HS-5 (cell line): ENCODE measurements at places on chromosomes 1 and 21.

DNA sequence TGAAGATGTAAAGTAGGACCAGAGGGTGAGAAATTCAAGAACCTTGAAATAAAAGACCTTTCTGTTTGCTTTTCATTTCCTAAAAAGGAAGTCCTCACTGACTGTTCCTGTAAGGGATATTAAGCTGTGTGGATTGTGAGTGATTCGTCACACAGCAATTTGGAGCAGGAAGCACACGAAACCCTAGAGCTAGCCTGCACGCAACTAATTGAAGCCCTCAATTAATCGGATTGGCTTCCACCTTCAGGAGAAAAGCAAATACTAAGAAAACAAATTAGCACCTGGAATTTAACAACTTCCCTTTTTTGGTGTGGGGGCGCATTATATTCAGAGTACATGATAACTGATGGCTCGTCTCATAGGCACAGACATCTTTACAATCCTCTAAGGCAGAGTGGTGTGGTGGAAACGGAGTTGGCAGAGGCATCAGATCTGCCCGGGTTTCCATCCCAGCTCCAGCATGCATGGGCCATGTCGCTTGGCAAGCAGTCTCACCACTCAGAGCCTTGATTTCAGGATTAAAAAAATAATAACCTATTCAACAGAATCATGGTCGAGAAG, 95.2 kb downstream of the KCNJ15 start:
- DNase-seq, result peak; percentile 61

DNA sequence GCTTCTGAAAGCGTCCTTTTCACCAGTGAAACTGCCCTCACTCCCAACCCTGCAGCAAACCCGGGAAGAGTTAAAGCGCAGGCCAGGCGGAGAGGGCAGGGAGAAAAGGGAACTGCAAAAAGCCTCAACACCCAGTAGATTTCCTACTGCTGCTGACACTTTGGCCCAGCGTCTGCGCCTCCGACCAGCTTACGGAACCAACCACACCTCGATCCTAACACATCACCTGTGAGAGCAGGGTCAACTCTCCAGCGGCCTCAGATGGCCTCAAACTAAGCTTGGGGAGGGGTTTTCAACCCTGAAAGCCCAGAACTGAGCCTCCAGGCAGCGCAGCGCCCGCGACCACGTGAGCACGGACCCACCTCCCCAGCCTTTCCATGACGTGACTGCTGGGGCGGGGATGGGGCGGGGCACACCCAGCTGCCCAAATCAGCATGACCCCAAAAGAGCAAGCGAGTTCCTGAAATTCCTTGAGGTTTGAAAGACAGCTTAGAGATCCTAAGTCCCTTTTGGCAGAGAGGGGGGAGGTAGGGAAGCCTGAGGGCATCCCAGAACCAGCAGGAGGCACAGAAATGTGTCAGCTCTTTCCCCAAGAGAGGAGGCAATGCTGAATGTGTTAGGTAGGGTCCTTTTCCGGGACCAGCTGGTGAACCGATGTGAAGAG, 59.1 kb downstream of the ITPKB start:
- no peak for DNase-seq

GRCh38 chr21:34540206-34540605, 28.2 kb upstream of the KCNE1 start:
- no peak for DNase-seq

GRCh38 chr1:153430561-153430960, 14.2 kb downstream of the S100A7A start:
- no peak for DNase-seq

DNA sequence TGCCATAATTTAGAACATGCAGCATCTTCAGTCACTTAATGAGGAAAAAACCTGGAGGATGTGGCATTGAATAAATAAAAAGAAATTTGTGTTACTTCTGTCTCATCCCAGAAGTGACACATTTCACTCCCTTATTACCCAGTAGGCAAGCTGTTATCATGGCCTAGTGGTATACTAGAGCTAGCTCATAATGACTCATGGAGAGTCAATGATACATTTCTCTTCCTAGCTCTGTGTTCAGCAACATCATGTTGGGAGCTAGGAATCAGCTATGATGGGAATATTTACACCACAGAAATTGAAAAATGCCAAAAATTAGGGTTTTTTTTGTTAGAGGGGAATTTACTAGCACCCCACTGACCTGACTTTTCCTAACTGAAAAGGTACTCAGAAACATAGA, 182.7 kb downstream of the HMCN1 start:
- DNase-seq, result no peak

- no peak for DNase-seq
These were observed 17.9 kb downstream of the SDC3 start for GRCh38 chr1:30890502-30891226.

DNA sequence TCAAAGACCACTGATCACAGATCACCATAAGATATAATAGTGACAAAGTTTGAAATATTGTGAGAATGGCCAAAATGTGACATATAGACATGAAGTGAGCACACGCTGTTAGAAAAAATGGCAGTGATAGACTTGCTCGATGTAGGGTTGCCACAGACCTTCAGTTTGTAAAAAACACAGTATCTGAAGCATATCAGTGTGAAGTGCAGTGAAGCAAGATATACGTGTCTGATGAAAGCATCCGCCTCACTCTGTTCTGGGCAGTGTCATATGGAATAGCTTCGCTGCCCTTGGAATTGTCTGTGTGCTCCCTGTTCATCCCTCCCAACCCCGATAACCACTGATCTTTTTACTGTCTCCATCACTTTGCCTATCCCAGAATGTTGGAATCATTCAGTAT, 50.7 kb downstream of the GALNT2 start:
- no peak for DNase-seq

DNA sequence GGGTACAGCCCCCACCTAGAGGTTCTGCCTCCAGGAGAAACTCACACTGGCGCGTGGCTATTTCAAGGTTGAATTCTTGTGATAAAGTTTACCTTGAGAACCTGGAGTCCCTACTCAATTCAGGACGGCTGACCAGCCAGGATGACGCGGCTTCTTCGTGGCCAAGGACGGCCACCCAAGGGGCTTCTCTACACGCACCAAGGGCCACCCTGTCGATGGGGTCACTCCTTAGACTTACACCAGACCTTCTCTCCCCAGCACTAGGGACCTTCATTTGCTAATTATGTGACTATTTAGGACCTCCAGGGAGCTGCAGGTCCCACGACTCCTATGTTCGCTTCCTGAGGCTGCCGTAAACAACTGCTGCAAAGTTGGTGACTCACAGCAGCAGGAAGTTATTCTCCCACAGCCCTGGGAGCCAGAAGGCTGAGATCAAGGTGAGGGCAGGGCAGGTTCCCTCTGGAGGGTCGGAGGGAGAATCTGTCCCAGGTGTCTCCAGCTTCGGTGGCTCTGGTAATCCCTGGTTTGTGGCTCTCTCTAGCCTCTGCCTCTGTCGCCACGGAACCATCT, 135.9 kb downstream of the NPHP4 start:
- no peak for DNase-seq

- DNase-seq, result no peak
These were observed 58.3 kb downstream of the ASTN1 start for GRCh38 chr1:177106196-177106595.

GRCh38 chr1:246622035-246622652, 55.9 kb downstream of the CNST start:
- DNase-seq, result no peak

- no peak for DNase-seq
These were observed 174.1 kb upstream of the SGIP1 start for GRCh38 chr1:66359815-66360214.

- DNase-seq, result no peak
These were observed 429.8 kb upstream of the C1orf87 start for GRCh38 chr1:60503266-60503925.

GRCh38 chr1:200153277-200154055, 126.0 kb downstream of the NR5A2 start:
- no peak for DNase-seq

- no peak for DNase-seq
These were observed 15.8 kb downstream of the KCNQ4 start for GRCh38 chr1:40799351-40799867.

DNA sequence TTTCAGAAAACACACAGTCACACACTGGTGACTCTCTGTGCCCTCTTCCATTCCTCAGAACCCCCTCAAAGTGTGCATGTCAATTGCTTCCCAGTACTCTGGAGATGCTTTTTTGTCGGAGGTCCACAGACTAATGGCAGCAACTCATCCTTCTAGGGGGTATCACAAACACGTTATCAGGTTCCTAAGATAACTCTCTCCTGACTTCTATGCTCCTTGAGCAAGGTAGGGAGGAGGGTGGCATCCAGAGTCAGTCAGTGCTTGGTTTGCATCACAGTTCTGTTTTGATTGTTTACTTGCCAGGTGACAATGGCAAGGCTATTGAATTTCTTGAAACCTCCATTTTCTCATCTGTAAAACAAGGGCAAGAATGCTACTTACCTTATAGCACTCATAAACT, 39.4 kb upstream of the DYNLT5 start:
- no peak for DNase-seq

DNA sequence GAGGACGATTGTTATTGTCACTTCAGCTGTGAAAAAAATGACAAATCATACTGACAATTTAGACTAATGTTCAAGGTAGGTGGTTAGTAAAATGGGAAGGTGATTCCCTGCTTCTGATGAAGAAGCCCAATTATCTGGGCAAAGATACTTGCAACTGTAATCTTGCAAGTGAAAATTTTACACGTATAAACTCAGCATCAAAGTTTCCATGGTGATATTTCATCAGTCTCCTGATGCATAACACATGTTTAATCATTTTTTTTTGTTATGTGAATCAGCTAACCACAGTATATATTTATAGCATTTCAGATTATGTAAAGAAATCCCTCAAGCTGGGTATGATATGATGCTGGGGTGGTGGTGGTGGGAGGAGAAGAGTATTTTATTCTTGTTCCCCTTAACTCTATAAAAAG, 16.4 kb upstream of the KCNK1 start:
- peak; percentile 32 for DNase-seq

DNA sequence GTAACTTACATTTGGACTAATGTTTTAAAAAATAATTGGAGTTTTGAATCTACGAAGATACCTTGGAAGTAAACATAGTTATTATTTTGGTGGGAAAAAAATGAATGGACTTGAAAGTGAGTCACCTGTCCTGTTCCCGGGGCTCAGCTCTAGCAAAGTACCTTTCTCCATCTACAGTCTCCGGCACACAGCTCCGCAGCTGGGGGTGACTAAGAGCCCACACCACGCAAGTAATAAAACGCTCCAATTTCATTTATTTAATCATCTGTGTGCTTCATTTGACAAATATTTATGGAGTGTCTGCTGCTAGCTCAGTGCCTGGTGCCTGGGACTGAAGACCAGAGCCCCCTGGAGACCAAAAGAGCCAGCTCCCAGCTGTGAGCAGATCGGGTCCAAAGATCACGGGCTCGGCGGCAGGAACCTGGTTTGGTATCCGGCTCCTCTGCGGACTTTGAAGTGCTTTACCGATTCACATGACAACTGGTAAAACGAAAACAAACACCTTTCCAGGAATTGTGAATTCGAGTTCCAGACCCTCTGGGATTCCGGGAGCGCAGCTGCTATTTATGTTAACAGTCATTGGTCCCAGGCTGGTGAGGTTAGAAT, 1.7 kb upstream of the RIPK4 start:
- peak; percentile 51 for DNase-seq

- no peak for DNase-seq
These were observed 44.8 kb upstream of the POU2F1 start for GRCh38 chr1:167175901-167176300.

- no peak for DNase-seq
These were observed 35.7 kb upstream of the FAM163A start for GRCh38 chr1:179707406-179707805.

GRCh38 chr1:48236716-48237470, 14.4 kb downstream of the SLC5A9 start:
- DNase-seq, result no peak

DNA sequence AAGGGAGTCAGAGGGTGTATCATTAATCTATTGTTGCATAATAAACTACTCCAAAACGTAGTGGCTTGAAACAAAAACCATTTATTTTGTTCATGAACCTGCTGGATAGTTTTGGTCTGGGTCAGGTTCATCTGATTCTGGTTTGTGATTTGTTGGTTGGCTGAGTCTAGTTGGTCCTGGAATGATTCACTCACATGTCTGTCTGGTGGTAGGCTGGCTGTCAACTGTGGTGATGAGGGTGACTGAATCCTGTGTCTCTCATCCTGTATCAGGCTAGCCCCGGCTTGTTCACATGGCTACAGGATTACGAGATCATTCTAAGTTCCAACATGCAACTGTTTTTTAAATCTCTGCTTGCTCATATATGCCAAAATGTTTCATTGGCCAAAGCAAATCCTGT, 22.5 kb upstream of the SIKE1 start:
- no peak for DNase-seq

DNA sequence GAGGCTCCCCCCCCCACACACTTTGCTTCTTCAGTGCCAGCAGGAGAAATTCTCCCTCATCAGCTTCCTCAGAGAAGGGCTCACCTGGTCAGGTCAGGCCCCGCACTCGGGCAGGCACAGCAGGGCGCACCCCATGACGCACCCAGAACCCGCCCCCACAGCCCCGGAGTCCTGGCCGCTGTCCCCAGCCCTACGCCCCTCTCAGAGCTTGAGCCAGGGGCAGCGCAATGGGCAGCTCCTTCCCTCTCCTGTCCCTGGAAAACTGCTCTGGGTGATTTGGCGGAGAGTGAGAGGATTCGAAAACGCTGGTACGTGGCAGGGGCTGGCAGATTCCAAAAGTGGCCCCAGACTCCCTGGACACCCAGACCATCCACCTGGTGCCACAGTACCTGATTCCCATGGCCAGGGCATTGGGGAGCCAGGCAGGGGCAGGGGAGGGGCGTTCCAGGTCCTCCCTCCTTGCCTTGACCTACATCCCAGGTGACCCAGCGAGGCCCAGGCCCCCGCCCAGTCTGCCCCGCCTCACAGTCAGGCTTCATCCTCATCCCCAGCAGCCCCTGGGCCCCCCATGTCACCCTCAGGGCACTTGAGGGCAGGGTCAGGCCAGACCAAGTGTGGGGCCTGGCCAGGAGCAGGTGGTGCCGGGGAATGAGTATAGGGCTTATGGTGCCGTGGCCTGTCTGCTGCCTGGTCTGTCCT, 23.7 kb downstream of the RRP1 start:
- DNase-seq, result no peak

DNA sequence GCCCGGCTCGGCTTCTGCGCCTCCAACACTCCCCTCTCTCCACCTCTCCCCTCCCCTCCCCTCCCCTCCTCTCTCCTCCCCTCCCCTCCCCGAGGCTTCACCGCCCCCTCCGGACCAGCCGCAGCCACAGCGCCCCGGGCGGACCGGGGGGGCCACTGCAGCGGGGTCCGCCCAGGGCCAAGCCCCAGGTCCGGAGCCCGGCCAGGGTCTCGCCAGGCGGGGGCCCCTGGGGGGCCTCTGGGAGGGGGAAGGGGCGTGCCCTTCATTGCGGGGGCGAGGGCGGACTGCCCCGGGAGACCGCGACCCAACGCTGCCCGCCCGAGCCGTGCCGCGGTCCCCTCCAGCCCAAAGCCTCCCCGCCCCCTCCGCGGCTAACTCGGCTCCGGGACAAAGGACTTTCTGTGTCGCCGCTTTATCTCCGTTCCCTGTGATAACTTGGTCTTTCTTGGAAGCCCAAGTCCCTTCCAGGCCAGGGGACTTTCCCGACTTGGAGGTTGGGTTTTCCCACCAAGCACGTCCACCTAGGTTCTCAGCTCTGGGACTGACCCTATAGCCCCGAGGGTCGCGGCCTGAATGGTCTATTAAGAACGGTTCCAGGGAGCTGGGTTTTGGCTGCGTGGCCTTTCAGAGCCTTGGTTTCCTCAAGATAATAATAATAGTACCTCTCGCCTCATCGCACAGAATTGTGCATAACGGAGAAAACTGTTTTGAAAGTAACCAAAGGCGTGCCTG, at the start of gene UBQLN4:
Gene UBQLN4 (minus strand): TSS at position 31 of the 732 bp plus-strand sequence. CDS start 97 bp downstream, outside the sequence.
- no peak for DNase-seq

- DNase-seq, result no peak
These were observed 7.6 kb downstream of the DR1 start for GRCh38 chr1:93353286-93353685.

GRCh38 chr1:26839339-26839722, 12.8 kb downstream of the ZDHHC18 start:
- DNase-seq, result no peak
